Activated naive CD8-positive, alpha-beta T cell treated with anti-CD3 and anti-CD28 coated beads, Interleukin-2, amount 50 U/mL, for 24 hours (primary cell): ENCODE measurements at places on chromosomes 5 and 9.

GRCh38 chr5:100898504-100899346, 4.4 kb downstream of the ST8SIA4 start:
- DNase-seq, result no peak
- H3K27ac ChIP-seq, result peak overlapping the region; percentile 100
- H3K27me3 ChIP-seq, result no peaks in the 10 kb centered on the region
- peaks cover 53% of the 10 kb centered on the region for H3K4me1 ChIP-seq
- H3K4me3 ChIP-seq, result peak overlapping the region; percentile 99

DNA sequence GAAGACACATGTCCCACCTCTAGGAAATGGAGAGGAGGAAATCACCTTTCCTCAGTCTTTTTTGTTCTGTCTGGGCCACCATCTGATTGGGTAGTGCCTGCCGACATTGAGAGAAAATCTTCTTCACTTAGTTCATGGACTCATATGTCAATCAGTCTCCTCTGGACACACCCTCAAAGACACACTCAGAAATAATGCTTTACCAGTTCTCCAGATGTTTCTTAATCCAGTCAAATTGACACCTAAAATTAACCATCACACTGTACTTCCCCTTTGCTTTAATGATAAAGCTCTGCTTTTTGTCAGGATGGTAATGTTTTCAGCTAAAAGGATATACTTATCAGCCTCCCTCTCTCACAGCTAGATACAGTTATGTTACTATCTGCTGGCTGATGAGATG, 267.3 kb downstream of the CD180 start:
- H3K27ac ChIP-seq, result no peak overlapping the region
- H3K36me3 ChIP-seq, result no peaks in the 10 kb centered on the region
- H3K4me1 ChIP-seq, result no peaks in the 10 kb centered on the region
- DNase-seq, result no peak
- no peak overlapping the region for H3K4me3 ChIP-seq
- peaks cover 3% of the 10 kb centered on the region for H3K27me3 ChIP-seq

DNA sequence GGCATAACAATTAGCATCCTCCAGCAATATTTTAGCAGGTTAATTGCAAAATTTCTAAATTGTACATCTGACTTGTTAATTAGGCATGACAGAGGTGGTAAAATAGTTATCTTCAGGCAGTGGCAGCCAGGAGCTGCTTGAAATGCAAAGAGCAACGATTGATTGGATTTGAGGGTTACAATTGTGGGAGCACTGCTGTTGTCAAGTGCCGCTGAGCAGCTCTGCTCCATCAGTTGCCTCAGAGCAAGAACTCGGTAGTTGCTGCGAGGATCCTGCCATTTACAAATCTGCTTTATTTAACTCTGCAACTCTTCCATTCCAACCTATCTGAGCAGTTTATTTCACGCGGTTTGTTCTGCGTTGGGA, 12.6 kb downstream of the PBX3 start:
- no peak for DNase-seq
- peaks cover 7% of the 10 kb centered on the region for H3K36me3 ChIP-seq
- H3K4me1 ChIP-seq, result peaks cover 22% of the 10 kb centered on the region
- peak overlapping the region; percentile 62 for H3K4me3 ChIP-seq
- H3K27me3 ChIP-seq, result peaks cover 8% of the 10 kb centered on the region

- peaks cover 34% of the 10 kb centered on the region for H3K27me3 ChIP-seq
- no peak overlapping the region for H3K4me3 ChIP-seq
- H3K4me1 ChIP-seq, result peaks cover 27% of the 10 kb centered on the region
- peaks cover 3% of the 10 kb centered on the region for H3K36me3 ChIP-seq
- DNase-seq, result no peak
These were observed 512.5 kb downstream of the DMAC1 start for GRCh38 chr9:7287065-7287464.

GRCh38 chr9:133080161-133080560, 18.4 kb downstream of the CEL start:
- no peak for DNase-seq
- H3K27me3 ChIP-seq, result peaks cover 4% of the 10 kb centered on the region
- H3K27ac ChIP-seq, result no peak overlapping the region
- no peaks in the 10 kb centered on the region for H3K4me1 ChIP-seq
- no peak overlapping the region for H3K4me3 ChIP-seq
